ENCODE measurements at places on chromosomes 2 and 18.

GRCh38 chr2:20593072-20594034, 57.5 kb downstream of the HS1BP3 start:
- peak; percentile 88 for DNase-seq

DNA sequence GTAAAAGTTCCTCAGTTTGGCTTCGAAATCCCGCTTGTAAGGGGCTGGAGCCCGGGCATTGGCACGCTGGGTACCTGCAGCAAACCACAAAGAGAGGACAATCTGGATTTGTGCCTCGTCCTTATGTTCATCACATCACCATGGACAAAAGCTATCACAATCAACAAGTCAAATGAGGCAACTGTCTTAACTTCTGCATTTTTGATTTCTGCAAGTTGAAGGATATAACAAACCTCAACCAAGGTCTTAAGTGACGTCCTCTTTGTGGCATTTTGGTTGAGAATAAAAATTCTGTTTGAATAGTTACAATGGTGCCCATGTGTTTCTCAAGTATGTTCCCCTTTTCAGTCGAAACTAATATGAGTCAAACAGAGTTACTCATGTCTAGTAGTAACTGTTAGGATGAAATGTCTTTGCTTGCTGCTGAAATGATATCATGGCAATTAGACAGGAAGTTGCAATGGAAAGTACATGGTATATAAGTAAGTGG, 70.8 kb upstream of the STK17B start:
- peak; percentile 99 for DNase-seq

GRCh38 chr2:121279476-121280220, 5.4 kb downstream of the TFCP2L1 start:
- peak; percentile 20 for DNase-seq

DNA sequence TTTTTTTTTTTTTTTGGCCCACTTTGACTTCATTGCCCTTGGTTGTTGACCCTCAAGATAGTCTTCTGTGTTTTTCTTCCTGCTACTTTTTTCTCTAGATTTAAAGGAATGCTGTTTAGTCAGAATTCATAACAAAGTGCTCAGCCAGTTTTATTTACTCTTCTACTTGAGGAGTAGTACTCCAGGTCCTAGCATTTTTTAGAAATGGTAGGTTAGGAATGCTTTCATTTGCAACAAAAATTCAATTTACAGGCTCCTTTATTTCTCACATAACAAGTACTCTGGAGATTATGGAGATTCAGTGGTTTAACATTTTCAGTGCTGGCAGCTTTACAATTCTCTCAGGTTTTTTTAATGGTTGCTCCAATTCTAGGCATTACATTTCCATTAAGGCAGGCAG, 58.2 kb downstream of the KIAA1328 start:
- no peak for DNase-seq

DNA sequence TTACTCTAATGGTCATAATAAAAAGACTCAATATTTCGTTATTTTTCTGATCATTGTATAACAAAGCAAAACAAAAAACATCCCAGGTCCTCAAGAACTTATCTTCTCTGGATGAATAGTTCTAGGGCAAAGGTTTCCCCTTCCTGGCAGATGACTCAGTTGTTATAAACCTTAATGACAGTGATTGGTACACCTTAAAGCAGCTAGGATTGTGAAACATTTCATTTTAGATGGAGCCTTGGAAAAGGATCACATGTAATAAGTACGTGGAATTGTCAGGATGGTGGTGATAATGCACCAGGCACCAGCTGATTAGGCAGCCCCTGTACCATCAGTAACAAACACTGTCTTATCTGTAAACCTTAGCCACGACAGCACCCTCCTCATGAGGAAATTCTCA, 47.2 kb downstream of the MEP1B start:
- DNase-seq, result no peak

DNA sequence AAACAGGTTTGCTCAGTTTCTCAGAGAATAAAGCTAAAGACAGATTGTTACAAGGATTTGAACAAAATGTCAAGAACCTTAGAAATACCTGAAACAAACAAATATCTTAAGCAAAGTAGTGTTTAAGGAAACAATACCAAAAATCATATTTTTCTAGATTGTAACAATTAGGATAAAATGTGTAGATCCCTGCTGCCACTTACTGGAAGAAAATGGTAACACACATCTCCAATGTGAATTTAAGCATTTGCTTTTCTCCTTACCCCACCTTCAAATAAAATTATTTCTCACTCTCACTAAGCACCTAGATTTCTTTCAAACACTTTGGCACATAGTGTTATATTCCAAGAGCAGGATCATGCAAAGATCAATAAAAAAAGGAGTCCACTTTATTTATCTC, 34.9 kb downstream of the SUCLG1 start:
- no peak for DNase-seq

GRCh38 chr2:3533836-3534235, 14.5 kb upstream of the ADI1 start:
- DNase-seq, result no peak

GRCh38 chr2:168611896-168612650, 156.0 kb downstream of the CERS6 start:
- no peak for DNase-seq

- DNase-seq, result no peak
These were observed 57.7 kb downstream of the ASAP2 start for GRCh38 chr2:9264301-9264700.

- no peak for DNase-seq
These were observed 428.9 kb upstream of the FANCL start for GRCh38 chr2:58669998-58670397.

- no peak for DNase-seq
These were observed 177.3 kb upstream of the ST6GAL2 start for GRCh38 chr2:107063228-107063627.

DNA sequence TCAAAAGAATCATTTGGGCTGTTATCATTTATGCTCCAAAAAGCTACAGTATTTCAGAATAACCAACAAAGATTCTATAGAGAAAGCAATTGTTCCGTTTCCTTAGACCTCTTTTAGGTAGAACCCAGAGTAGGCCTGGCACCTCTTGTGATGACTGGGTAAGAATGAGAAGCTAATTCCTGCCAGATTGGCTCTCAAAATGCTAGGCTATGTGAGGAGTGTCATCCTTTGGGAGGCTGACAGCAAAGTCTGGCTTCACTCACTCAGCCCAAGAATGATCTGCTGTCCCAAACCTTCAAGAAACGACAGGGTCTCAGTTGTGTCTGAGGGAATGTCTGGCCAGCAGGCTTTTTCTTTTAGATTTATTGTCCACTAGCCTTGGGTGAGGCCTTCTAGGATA, 4.5 kb downstream of the CERS6 start:
- DNase-seq, result no peak

DNA sequence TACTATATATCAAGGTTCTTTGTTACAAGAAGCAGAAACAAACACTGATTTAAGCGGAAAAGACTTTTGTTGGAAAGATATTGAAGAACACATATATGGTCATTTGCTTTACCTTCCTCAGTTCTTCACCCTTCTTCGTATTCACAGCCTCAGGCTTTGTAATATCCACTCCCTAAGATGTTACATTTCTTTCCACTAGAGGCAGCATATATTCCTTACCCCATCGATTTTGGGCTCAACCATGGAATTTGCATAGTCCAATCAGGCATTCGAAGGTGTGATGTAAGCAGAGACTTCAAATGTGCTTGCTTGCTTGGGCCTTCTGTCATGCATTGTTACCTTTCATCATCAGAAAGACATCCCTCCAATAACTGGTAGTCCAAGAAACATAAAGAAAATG, 287.4 kb downstream of the PID1 start:
- DNase-seq, result no peak

DNA sequence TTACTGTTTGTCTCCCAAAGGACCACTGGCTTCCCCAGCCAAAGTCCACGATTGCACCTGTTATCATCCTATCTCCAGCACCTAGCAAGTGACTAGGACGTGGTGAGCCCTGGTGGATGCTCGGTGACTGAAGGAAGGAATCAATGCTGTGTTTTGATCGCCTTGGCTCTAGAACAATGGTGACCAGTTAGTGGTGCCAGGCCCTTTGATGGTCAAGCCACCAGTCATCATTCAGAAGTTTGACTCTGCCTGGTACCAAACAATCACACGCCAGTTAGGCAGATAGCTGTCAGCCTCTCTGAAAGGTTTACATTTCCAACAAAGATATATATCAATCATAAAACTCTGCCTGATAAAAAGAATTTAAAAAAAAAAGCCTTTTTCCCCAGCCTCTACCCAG, 244.1 kb downstream of the SH3BP4 start:
- no peak for DNase-seq

DNA sequence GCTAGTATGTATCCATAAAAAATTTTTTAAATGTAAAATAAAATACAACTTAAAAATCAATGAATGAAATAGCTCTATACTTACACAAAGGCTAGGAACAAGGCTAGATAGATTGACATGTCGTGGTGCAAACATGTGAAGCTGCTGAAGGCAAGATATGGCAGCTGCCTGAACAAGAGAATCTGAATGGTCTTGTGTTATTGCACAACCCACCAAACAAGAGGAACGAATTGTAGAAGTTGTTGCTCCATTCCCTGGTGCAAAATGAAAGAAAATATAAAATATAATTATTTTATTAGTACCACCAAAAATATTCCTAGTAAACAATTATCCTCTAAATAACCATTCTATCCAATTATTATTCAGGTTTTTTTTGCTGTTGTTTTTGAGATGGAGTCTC, 46.4 kb downstream of the HEATR5B start:
- no peak for DNase-seq

- DNase-seq, result no peak
These were observed 5.8 kb upstream of the STAMBP start for GRCh38 chr2:73822991-73823390.

DNA sequence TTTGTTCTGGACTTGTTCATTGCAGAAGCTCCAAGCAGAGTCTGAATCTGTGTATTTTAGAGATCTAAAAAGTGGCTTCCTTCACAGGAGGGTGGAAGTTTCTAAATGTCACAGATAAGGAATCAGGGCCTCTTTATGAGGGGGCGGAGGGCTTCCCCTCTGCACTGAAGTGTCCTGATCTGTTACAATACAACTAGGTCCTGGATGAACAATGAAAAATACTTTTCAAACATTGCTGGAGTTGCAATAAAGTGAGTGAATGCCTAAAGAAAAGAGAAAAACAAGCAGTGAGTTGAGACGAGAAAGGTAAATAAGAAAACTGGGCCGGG, 179.3 kb upstream of the HDAC4 start:
- peak; percentile 12 for DNase-seq

DNA sequence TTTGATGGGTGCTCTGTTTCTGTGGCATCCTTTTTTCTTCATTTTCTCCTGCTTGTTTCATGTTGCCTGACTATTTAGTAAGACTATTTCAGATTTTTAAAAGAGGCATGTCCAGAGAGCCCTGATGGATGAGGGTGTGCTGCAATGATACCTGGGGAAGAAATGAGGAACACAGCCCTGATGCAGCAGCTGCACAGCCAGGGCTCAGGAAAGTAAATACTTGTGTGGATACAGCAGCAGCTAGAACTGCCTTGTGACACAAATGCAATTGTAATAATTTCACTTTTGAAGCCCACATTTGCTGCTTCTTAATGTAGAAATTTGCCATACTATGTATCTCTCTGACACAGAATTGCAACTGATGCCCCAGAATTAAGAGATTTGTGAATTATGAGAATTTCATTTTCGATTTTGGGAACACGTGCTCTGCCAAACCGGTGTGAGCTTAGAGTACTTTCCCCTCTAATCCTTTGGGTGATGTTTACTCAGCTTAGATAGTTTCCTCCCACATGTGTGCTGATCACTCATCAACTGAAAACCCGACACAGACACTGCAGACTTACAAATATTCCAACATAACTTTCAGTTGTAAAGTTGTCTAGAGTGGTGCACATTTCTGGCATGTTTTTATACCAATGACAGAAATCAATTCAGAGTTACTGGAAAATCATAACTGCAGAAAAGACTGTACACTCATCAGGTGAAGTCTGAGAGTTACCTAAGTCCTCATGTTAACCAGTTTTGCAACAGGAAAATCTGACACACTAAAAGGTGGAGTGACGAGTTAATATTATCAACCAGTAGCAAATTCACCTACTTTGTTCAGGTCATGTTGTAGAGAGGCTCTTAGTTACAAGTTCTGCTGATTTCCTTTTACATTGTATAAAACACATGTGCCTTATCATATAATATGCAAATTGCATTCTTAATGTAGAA, 383.4 kb downstream of the CBLN2 start:
- DNase-seq, result no peak

DNA sequence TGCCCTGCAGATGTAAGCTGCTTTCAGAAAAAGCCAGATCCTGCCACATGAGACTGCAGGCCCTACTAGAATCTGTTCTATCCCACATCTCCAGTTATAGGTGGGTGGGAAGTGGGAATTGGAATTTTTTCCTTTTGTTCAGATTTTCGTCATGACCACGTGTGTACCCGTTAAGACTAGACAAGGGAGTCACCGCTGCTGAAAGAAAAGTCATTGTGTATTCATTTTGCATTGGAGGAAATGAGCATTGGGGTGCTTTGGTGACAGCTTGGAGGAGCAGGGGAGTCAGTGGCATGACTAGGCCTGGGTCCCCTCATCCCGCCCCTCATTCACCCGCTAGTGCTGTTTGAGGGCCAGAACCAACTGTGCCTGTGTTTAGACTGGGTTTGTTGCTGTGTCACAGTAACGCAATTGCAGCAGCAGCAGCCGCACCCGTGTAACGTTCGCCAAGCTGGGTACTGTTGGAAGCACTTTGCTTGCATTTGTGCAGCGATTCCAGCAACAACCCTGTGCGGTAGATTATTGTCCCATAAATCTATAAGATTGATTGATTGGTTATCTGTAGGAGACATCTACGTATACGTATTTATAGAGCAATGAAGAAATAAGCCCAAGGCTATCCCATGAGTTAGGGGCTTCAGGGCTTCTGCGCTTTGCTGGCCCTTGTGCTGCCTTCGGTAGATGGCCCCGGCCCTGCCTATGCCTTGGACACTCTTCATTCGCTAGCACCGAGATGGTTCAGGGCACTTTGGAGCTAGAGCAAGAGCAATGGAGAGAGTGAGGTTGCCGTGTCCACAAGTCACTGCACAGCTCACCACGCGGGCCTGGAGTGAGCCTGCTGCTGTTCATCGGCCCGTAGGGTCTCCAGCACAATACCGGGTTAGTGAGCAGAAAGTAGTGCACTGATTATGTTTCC, 194.9 kb downstream of the AGAP1 start:
- DNase-seq, result no peak

DNA sequence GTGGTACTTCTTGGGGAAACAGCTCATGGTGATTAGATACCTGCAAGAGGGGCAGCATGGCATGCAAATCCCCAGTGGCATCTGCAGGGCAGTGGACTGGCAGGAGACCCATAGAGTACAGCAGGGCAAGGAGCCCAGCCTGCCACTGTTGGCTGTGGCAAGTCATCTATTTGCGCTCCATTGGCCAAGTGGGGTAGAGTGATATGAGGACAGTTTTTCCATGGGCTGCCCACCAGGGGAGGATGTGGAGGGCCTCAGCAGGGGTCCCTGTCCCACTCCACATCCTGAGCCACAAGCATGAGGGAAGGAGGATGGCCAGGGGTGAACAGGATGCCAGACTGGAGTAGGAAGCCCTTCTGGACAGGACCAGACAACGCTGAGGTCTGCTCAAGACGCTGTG, 50.9 kb upstream of the OTOF start:
- DNase-seq, result no peak

GRCh38 chr2:3344897-3345296, 32.7 kb downstream of the EIPR1 start:
- DNase-seq, result no peak
